ENCODE measurements at places on chromosomes 7 and 10. TPM values are rescaled to one million over a fixed set of nuclear protein-coding genes. Genes with fewer than 3 reads are reported as not detected.

SUN3 gene
- total RNA-seq = 0.31 TPM

CRHR2 gene
- not detected for total RNA-seq

PRKCQ gene
- total RNA-seq = 1.5 TPM

SEMA3D gene
- 2.1 TPM for total RNA-seq

PNLIPRP1 gene
- not detected for total RNA-seq

GRCh38 chr7:98398567-98399372 is 2.1 kb downstream of the BAIAP2L1 start:
- DNase-seq = no peak

GRCh38 chr10:123986736-123987135 is 95.1 kb upstream of the CPXM2 start:
- no peak for DNase-seq

GRCh38 chr7:68265258-68265657 is 1268.6 kb downstream of the TYW1 start:
- DNase-seq = no peak

DNA sequence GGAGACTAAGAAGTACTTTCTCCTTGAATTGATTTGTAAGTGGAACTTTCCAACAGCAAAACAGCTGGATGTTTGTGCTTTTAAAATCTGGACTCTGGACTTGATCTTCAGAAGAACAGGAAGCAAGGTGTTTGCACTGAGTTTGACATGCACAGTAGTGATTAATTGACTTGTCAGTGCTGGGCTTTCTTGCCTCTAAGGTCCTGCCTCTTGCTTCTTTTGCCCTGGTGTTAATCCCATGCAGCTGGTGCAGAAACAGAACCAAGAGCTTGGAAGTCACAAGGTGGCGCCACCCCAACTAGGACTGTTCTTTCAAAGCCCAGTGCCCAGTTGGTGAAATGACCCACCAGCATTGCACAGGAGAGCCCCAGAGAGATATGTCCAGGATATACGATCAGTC is 66.8 kb upstream of the SEPHS1 start:
- no peak for DNase-seq

DNA sequence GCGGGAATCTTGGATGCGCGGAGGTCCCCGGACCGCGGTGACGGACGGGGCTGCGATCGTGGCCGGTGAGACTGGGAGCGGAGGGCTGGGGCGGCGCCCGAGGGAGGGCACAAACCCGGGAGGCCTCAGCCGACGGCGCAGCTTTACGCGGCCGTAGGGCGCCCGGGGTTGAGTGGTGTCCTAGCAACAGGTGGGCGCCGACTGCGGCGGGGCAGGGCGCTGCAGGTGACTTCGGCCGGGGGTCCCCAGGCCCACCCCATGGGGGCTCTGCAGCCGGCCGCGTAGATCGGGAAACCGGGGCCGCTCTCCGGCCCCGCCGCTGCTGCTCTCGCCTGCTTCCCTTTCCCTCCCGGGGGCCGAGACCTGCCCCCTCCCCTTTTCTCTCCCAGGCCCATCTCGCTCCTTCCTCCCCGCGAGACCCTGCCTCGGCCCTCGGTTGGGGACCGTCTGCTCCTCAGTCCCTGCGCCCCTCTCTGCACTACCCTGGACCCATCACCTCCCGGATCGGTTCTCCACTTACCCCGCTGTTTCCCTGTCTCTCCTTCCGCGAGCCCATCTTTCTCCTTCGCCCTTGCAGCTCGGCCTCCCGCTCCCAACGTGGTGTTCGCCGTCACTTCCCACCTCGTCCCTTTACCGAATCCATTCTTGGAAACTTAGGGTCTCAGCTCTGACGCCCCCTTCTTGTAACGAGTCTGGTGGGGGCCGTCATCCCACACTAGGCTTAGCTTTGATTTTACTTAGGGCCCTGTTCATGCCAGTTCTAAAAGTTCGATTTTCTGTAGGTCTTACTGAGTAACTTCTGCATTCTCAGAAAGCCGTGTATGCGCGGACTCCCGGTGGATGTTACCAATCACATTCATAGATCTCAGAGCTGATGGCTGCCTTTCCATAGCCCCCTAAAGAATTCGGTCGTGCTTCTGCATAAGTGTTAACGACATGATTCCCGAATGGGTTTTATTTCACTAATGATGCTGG is 18.5 kb upstream of the ACBD5 start:
- DNase-seq = peak; percentile 51

- DNase-seq = no peak
Observed at GRCh38 chr10:4561296-4561695, 264.7 kb upstream of the AKR1E2 start.

- no peak for DNase-seq
Observed at GRCh38 chr10:6365384-6365783, 162.7 kb downstream of the PFKFB3 start.

GRCh38 chr10:108901781-108902618 is 1021.3 kb downstream of the XPNPEP1 start:
- DNase-seq = no peak

DNA sequence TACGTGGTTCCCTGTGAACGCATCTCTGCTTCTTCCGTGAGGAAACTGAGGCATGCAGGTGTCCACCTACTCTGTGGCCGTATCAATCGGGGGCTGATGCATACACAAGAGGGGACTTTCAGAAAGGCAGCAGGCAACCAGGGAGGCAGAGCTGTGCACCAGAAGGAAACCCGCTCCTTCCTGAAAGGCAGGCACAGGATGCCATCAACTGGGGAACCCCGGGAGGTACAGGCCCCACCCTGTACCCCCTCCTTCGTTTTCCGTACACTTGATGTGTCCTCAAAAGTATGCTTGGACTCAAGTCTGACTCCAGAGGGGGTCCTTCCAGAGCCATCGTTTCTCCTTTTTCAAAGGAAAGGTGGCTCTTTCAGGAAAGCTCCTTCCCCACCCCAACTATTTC is 59.5 kb downstream of the ASB13 start:
- no peak for DNase-seq
